ENCODE measurements at places on chromosomes 3 and 15.

- DNase-seq: no peak
- no peaks in the 10 kb centered on the region for H3K36me3 ChIP-seq
- no peaks in the 10 kb centered on the region for H3K27me3 ChIP-seq
- no peaks in the 10 kb centered on the region for H3K4me1 ChIP-seq
- no peak overlapping the region for H3K4me3 ChIP-seq
Measured at GRCh38 chr3:151962352-151962751, 88.9 kb downstream of the SUCNR1 start.

DNA sequence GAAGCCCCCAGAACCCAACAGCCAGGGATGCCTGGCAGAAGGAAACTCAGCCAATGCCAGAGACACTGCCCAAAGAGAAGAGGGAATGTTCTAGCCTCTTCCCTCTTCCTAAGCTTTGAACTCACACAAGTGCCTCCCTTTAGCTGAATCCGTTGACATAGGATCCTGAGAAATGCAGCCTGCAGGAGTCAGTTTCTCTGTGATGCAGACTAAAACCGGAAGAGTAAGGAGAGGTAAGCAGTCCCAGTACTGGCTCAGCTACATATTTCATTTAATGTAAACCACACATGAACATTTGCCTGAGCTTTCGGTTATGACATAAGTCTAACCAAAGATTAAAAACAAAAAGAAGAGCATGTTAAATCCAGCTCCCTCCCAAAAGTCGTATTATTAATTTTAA lies 768.7 kb downstream of the TBL1XR1 start:
- no peaks in the 10 kb centered on the region for H3K36me3 ChIP-seq
- no peak overlapping the region for H3K27ac ChIP-seq
- H3K4me3 ChIP-seq: no peak overlapping the region
- H3K27me3 ChIP-seq: no peaks in the 10 kb centered on the region
- H3K4me1 ChIP-seq: no peaks in the 10 kb centered on the region

DNA sequence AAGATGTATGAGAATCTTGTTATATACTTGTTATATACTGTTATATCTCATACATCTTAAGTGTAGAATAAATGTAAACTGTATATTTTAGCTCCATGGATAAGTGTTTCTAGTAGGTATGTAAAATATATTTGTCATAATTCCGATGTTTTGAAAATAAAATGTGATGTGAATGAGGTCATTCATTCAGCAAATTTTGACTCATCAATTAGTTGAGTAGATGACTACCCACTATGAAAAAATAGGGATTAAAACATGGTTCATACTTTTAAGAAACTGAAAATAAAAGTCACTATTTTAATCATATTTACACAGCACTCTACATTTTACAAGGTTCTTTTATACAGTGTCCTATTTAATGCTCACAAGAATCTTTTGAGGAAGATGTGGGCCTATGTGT lies 28.4 kb upstream of the CNTN3 start:
- H3K36me3 ChIP-seq: no peaks in the 10 kb centered on the region
- no peak overlapping the region for H3K4me3 ChIP-seq
- no peak for DNase-seq

DNA sequence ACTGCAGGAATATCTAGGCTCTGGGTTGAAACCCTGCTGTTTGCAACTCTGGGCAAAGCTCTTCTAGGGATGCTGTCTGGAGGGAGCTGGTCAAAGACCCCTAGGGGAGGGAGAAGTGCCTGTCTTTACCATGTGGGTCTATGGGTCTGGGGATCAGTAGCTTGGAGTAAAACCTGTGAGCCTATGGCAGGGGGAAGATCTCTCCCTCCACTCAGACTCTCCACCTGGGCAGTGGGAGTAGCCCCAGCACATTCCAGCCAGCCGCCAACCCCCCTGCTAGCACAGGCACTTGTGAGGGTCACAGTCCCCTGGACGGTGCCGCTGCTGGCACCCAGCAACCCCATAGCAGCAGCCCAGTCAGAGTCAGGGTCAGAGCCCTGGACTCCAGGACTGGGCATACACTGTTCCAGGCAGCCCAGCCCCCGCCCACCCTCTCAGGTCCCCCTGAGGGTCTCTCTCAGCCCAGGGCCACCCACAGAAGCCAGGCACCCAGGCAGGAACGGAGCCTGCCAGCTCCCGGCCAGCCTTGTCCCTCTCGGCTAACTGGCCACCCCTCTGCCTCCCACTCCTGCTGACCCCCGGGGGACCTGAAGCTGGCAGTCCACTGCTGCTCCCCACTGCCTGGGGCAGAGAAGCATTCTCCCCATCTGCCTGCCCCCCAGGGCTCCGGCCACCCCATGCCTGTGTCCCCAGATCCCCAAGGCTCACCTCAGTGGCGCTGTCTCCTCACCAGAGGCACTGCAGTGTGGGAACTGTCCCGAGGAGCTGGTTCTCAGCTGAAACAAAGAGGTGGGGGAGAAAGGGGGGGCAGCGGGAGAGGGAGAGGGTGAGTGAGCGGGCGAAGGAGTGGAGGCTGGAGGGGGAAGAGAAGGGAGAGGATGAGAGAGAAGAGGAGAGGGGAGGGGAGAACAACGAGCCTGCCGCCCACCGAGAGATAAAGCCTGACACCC lies 10.8 kb downstream of the GLYCTK start:
- no peak for DNase-seq
- H3K4me3 ChIP-seq: no peak overlapping the region
- H3K27me3 ChIP-seq: no peaks in the 10 kb centered on the region
- H3K36me3 ChIP-seq: no peaks in the 10 kb centered on the region
- no peak overlapping the region for H3K27ac ChIP-seq
- H3K4me1 ChIP-seq: peaks cover 12% of the 10 kb centered on the region
